Hair follicular keratinocyte (primary cell): ENCODE measurements at places on chromosomes 12 and 14. TPM values are rescaled to one million over a fixed set of nuclear protein-coding genes. Genes with fewer than 3 reads are reported as not detected.

Gene KRT75
- 4.9 and 7.4 TPM in 2 replicates for total RNA-seq

Gene PRB2
- not detected in 2 replicates for total RNA-seq

Gene PPTC7
- total RNA-seq: 8.8 and 9.7 TPM in 2 replicates

Gene ADAMTS20
- not detected in 2 replicates for total RNA-seq

Gene DCN
- total RNA-seq: 2.5 and 21.4 TPM in 2 replicates

Gene KRT6C
- total RNA-seq: 11.7 and 19.2 TPM in 2 replicates

Gene SSTR1
- not detected in 2 replicates for total RNA-seq

Gene LTBP2
- 86.1 and 111 TPM in 2 replicates for total RNA-seq

Gene SLC4A8
- 0.30 and 0.70 TPM in 2 replicates for total RNA-seq

Gene EGLN3
- 1.7 and 1.8 TPM in 2 replicates for total RNA-seq

Gene RNF212B
- not detected in 2 replicates for total RNA-seq

Gene SERPINA10
- total RNA-seq: not detected in 2 replicates
